ENCODE measurements at places on chromosomes 6 and 20.

DNA sequence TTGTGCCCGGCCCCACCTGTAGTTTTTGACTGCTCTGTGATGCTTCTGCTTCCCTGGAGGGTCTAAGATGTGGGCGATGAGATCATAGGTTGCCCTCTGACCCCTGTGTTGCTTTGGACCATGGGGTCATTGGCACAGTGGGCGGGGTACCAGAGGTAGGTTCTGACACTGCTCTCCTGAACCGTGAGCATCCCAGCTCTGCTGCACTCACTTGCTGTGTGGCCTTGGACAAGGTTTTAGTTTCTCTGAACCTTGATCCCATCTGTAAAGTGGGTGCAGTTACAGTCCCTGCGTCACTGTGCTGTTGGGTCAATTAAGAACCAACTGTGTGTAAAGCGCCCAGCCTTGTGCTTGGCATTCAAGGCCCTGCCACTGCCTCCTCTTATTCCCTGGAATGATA, 30.9 kb downstream of the SRC start:
- DNase-seq: no peak

- no peak for DNase-seq
Measured at GRCh38 chr6:44645276-44645675, 257.8 kb downstream of the CDC5L start.

DNA sequence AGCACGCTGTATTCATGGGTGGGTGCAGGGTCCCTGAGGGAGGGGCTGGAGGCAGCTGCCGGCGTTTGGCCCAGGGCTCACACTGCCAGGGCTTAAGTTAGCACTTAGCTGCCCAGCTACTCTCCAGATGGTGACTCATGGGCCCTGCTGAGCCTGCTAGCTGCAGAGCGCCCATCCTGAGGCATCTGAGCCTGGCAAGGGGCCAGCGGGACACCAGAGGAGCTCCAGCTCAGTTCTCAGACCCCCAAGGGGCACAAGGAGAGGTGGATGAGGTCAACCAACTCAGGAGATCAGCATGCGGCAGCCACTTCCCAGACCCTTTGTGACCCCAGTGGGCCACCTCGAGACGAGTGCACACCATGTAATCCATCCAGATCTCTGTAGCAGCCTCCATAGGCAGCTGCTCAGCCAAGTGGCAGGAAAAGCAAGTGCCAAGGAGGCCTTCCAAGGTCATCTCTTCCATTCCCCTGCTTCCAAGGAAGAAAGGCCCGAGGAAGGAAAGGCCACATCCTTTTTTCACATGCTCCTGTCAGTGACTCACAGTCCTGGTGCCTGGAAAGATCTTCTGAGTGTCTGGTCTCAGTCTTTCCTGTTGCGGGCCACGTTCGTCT, 35.3 kb downstream of the FOXP4 start:
- no peak for DNase-seq

- DNase-seq: no peak
Measured at GRCh38 chr6:68044264-68044663, 590.8 kb upstream of the ADGRB3 start.

GRCh38 chr20:4791121-4791520, 69.4 kb downstream of the PRND start:
- DNase-seq: no peak

- DNase-seq: no peak
Measured at GRCh38 chr20:61712688-61713087, 353.0 kb downstream of the TAF4 start.

GRCh38 chr6:42049948-42050296, 402 bp upstream of the TAF8 start:
- DNase-seq: no peak

DNA sequence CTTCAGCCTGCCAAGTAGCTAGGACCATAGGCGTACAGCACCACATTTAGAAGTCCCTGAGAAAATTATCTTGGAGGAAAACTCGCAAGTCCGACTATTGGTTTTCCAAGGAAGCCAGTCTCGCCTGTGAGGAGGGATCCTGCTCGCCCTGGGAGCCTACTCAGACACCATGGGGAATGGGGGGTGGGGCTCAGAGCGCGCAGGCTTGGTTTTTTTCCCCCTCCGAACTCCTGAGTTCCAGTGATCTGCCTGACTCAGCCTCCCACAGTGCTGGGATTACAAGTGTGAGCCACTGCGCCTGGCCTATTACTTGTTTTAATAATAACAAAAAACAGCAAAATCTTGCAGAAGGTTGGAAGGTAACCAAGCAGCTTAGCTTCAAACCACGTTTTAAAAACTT, 153.7 kb downstream of the OR2B2 start:
- DNase-seq: no peak

DNA sequence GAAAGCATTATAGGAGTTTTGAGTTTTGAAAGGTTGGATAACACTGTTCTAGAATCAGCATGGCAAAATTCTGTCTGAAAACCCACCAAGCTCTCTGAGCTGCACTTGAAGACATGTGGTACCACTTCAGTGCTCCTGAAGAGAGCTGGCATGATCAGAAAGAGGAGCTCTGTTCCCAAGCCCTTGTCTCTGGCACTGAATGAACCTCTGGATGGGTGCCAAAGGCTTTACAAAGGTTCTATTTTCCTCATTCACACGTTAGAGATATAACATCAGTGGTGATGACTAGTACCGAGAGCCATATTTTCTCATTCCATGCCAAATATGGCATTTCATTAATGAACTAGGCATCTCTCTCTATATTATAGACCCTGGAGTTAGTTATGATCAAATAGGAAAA, 301.8 kb upstream of the ID4 start:
- DNase-seq: no peak

- no peak for DNase-seq
Measured at GRCh38 chr6:27290065-27290849, 21.8 kb downstream of the POM121L2 start.

DNA sequence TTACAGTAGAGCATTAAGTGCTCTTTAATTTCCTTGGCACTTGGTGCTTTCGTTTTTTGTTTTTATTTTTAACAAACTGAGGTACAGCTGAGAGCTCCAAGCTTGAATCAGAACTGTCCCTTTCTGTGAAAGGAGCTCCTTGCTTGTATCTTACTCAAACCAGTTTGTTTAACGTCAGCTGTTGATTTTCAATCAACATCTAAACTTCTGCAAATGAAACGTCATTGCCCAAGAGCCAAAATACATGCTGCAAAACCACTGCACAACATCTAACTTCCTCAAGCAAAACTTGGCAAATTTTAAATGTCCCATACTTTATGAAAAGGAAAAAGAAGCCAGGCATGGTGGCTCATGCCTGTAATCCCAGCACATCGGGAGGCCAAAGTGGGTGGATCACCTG, 15.2 kb downstream of the VNN2 start:
- no peak for DNase-seq

DNA sequence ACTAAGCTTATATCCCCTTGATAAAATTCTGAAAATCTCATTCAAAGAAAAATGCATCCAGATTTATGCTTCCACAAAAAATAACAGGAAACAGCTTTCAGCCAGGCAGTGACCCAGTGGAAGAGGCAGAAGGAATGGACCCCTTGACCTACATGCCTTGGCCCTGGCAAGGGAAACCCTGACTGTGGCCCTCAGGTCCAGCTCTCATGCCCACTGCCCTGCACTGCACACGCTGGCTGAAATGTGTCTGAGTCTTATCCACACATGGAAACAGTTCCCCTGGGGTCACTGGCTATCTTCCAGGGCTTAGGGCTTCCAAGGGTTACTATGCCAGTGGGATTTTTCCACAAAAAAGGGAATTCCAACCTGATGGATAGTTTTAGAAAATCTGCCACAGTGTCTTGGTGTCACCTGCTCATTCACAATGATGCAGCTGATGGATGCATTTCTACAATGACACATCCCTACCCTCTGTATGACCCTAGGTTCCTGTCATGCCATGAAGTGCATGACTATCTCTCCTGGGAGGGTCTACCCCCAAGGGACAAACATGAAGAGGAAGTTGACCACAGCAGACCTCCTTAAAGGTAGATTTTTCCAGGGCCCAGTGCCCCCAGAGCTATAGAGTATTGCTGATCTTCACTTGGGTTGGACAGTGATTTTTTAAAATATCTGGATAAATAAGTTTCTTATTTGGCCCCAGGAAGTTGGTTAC, 121.9 kb upstream of the CD93 start:
- DNase-seq: no peak

DNA sequence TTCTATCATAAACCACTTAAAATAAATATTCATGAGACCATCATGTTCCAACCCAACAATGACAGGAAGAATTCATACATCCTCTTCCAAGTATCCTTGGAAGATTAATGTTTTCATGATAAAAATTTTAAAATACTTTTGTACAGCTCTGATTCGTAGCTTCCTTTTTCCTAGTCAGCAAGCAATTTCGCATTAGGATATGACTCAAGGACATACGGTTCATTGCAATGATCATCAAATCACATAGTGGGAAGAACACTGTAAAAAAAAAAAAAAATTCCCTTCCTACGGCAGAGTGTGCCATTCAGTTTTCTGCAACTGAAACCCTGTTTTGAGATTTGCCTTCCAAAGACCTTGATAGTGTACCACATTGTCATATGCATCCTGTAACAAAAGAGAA, 35.3 kb upstream of the GFOD1 start:
- DNase-seq: no peak

GRCh38 chr6:111871725-111872400, 1.4 kb downstream of the FYN start:
- DNase-seq: peak; percentile 9

DNA sequence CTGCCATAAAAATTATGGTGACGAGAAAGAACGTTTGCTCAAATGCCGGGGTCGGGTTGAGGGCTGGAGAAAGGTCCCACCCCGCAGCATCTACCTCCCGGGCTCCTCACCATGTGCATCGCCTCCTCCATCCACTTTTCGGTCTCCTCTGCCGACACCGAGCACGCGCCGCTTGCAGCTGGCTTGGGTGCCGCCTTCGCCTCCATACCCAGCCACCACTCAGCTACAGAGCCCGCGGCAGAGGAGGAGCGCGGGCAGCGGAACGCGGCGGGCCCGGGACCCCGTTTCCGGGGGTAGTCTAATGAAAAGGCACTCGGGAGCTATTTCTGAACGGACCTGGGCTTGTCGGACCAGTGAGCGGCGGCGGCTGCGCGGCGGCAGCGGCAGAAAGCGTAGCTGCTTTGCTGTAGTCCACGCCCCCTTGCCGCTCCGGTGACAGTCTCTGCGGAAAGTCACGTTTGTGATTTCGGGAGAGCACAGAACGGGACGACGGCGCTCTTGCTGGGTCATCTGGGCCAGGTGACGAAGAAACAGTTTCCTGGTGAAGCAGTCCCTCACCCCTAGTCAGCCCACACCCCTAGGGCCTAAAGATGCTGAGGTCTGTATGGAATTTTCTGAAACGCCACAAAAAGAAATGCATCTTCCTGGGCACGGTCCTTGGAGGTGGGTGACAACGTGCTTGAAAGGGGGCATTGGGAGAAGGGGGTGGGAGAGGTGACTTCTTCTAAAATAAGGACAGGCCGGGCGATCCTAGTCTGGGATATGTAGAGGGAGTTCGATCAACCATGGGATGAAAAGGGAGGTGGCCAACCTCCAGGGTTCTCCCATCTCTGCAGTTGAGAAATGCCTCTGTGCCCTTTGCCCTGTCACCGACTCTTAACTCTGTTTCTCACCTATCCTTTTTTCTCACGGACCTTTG, at the start of the genes ADAT2 and PEX3:
Gene ADAT2, minus strand, starts transcription at position 243 of the 919 bp plus-strand sequence. Its CDS starts 37 bp downstream, at position 206.
Gene PEX3, plus strand, starts transcription at position 353 of the 919 bp plus-strand sequence. Its CDS starts 238 bp downstream, at position 591.
- DNase-seq: peak; percentile 88

- no peak for DNase-seq
Measured at GRCh38 chr6:131651782-131652181, 14.7 kb downstream of the ENPP3 start.

DNA sequence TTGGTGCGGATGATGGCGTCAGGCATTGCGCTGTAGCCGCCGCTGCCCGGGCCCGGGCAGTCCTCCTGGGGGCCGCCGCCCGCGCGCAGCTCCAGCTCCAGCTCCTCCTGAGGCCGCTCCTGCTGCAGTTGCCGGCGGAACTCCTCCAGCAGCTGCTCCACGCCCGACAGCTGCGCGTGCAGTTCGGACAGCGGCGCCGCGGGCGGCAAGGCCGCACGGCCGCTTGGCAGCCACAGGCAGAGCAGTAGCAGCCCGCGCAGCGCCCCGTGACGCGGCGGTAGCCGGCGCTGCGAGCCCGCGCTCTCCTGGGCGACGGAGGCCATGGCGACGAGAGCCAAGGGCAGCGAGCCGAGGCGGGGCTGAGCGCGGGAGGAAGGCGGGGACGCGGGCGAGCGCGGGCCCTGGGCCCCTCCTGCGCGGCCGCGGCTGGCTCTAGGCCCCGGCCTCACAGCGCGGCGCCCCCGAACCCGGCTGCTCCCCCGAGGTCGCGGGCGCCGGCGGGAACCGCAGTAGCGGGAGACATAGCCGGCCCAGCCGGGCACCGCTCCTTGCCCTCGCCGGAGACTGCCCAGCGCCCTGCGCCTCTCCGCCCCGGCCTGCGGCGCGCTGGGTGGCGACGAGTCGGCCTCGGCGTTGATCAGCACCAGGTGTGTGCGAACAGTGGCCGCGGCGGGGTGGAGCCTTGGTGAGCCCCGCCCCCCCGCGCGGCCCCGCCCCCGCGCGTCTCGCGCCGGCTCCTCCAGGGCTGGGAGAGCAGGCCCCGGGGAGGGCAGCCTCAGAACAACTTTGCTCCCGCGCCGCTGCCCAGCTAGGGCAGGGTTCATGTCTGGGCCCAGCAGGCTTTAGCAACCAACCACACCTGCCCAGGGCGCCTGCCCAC, at the start of gene LRP11:
Gene LRP11, minus strand, starts transcription at position 662 of the 880 bp plus-strand sequence. Its CDS starts 339 bp downstream, at position 323.
- peak; percentile 60 for DNase-seq

GRCh38 chr6:20024316-20024673, 187.1 kb downstream of the ID4 start:
- no peak for DNase-seq

DNA sequence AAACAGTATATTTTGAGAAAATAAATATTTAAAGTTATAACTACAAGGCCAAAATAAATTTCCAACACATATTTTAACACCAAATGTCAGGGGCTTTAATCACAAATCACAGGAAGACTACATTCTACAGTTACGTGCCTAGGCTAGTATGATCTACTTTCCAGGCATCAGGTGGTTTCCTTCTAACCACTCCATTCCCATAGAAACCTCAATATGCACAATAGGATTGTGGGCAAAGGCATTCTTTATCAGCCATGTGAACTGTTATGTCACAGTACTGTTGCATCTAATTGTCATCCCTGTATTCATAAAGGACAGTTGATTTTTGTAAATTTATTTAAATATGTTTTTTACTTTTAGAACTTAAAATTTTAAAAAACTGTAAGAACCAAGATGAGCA, 32.4 kb downstream of the ATG5 start:
- no peak for DNase-seq

- DNase-seq: no peak
Measured at GRCh38 chr20:6819599-6819998, 52.1 kb downstream of the BMP2 start.

- DNase-seq: no peak
Measured at GRCh38 chr6:9937031-9937763, 477.7 kb downstream of the TFAP2A start.

DNA sequence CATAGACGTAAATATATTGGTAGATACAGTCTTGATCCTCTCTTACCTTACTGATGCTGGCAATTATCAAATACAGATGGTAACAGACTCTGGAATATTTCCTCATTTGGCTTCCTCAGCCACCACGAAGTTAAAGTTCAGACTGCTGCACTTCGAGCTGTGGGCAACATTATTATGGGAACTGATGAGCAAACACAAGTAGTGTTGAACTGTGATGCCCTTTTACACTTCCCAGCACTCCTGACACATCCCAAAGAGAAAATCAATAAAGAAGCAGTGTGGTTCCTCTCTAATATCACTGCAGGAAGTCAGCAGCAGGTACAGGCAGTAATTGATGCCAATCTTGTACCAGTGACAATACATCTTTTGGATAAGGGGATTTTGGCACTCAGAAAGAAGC, 162.7 kb upstream of the NT5E start:
- no peak for DNase-seq

- DNase-seq: no peak
Measured at GRCh38 chr6:32416036-32416435, 9.1 kb upstream of the BTNL2 start.

- no peak for DNase-seq
Measured at GRCh38 chr20:40090236-40090635, 598.8 kb downstream of the MAFB start.
